ENCODE measurements at places on chromosomes 11 and 22.

DNA sequence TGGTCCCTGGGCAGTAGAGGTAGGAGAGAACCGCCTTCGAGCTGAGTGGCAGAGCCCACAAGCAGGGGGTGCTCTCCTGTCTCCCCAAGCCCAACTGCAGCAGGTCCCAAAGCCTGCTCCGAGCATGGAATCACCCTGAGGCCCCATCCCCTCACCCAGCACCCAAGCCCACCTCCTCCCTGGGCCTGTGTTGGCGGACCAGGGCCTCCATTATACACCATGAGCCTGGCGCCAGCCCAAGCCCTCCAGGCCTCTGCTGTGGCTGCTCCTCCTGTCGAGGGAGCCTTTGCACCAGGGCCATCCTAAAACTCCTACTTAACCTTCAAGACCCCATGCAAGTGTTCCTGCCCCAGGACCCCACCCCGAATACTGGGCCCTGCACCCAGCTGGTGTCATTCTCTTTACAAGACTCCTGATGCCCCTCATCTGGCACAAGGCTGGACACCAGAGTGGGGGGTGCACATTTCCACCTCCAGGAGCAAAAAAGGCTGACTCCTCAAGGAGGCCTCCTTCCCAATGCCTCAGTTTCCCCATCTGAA lies 16.6 kb downstream of the GP1BB start:
- DNase-seq = no peak

GRCh38 chr11:45322891-45323600 lies 36.9 kb upstream of the SYT13 start:
- no peak for DNase-seq

DNA sequence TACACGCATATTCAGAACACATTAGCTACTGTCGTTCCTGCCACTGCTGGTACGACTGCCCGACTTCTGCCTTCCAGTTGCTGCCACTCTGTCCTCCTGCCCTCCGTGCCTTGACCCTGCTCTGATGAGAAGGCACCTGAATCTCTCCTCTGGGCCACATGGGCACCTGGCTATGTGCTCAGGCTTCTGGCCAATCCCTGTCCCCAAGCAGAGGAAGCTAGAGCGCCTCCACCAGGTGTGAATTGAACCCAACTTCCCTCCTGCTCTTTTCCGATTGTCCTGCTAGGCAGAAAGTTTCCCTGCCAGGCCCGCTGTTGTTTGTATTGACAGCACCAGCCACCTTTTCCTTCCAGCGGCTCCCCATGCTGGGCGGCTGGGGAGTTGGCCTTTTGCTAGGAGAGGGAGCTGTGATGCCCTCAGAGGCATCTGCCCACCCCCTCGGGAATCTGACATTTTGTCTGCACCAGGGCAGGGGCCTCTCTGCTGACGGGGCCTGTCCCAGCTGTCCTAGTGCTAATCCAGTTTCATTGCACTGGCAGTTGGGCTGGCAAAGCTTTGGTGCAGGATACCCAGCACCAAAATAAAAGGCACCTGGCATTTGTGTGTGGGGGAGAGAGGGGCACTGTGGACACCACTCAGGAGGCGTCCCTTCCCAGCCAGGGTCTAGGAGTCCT lies 118.0 kb downstream of the GRIK4 start:
- DNase-seq = no peak

- DNase-seq = no peak
These were observed 9.2 kb upstream of the MTFP1 start for GRCh38 chr22:30416403-30416802.

- no peak for DNase-seq
These were observed 188.4 kb downstream of the SOX6 start for GRCh38 chr11:16167706-16168487.

DNA sequence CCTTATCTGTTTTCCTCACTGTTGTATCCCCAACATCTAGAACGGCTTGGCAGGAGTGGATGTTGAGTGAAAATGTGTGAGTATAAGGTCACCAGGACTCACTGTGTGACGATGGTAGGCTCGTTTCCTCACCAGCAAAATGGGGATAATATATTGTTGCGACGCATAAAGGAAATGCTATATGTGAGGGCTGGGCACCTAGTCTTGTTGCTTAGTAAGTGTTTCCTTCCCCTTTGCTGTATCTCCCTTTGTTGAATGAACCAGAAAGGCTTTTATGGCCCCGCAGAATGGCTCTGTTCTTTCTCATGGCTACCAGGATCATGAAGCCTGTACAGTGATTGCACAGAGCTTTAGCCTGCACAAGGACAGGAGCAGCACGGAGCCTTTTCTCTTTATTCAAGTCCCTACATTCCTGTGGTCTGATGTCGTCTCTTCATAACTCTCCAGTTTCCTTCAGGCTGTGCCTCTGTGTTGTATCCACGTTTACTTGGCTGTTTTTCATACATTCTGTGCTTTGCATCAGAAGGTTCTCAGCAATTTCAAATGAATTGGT lies 5.4 kb downstream of the TNRC6B start:
- no peak for DNase-seq

GRCh38 chr11:26896719-26897118 lies 97.2 kb upstream of the FIBIN start:
- no peak for DNase-seq

GRCh38 chr11:8777907-8778767 lies 95.5 kb downstream of the RPL27A start:
- peak; percentile 11 for DNase-seq

DNA sequence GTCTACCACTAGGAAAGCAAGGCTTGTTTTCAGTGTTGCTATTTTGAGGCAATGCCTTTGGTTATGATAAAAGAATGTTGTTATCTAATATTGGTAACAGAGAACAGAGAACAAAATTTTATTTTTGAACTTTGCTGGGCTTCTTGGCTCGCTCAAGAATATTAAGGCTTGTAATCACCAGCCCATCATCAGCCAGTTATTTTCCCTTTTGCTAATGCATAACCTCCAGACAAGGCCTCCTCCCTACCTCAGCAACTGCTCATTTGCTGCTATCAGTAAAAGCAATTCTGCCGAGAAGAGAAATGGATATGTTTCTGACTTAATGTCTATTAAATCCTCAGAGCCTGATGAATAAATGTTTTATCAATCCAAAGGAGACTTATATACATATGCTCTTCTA lies 8.9 kb downstream of the MTMR2 start:
- no peak for DNase-seq

GRCh38 chr11:31844351-31844750 lies 33.2 kb upstream of the PAX6 start:
- no peak for DNase-seq

GRCh38 chr11:111736621-111737443 lies 29.4 kb downstream of the PPP2R1B start:
- no peak for DNase-seq

- no peak for DNase-seq
These were observed 887.2 kb downstream of the BRD1 start for GRCh38 chr22:48940266-48941032.

DNA sequence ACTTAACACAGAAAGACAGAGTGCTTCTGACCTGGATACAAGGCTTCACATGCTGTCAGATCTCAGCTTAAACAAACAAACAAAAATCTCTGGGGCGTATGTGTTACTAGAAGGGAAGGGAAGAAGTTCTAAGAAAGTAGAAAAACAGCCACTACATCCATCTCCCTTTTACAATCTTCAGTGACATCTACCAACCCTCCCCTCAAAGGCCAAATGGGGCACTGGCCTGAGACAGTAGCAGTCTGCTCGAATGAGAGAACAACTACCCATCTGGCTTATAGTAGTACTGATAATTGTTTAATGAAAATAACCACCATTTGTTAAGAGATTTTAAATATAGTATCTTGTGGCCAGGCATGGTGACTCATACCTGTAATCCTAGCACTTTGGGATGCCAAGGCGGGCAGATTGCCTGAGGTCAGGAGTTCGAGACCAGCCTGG lies 29.4 kb downstream of the CCDC83 start:
- no peak for DNase-seq

GRCh38 chr11:13140873-13141655 lies 131.9 kb downstream of the RASSF10 start:
- DNase-seq = no peak

GRCh38 chr11:69912911-69913451 lies 93.8 kb upstream of the FGF3 start:
- no peak for DNase-seq

- DNase-seq = no peak
These were observed 1017.0 kb downstream of the TBC1D22A start for GRCh38 chr22:47779474-47779873.

DNA sequence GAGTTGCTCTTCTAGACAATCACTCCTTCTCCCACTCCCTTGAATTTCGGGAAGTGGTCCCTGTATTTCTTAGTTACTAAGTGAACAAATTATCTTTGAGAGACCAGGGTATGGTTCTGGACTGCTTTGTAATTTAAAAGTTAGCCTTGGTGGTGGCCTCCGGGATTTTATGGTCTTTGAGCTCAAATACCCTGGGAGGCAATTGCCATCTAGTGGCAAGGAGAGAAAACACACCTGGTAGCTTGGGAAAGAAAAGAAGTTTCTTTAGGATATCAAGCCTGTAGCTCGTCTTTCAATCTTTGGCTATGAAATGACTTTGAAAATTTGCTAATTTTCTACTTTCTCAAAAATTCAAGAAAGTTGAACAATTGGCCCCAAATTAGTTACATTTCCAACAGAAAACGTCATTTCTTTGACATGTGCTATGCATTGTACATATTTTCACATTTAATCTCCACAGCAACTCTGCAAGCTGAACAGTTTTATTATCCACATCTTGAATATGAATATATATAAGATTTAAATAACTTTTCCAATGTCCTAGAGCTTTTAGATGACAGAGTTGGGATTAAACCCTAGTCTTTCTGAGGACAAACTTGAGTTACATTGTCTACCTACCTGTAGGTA lies 39.1 kb downstream of the MMP27 start:
- peak; percentile 30 for DNase-seq

DNA sequence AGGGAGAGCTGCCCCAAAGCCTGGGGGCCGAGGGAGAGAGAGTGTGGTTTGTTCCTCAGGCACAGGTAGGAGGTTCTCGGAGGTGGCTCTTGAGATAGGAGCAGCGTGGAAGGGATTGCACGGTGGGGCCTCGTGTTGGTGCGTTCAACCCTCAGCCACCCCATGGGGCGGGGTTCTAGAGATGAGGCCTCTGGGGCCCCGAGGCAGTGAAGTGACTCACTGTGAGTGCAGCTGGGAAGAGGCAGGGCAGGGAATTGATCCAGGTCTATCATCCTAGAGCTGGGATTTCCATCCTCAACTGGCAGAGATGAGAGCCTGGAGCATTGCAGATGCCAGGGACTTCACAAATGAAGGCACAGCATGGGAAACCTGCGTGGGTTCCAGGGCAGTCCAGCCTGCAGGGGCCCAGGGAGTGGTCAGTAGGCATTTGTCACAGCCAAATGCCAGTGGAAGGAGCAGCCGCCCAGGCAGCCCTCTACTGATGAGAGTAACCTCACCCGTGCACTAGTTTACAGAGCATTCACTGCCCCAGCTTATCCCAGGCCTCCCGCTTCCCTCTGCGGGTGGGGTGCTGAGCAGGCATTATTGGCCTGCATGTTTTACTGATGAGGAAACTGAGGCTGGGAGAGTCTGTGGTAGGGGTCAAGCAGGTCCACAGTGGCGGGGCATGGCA lies 5.1 kb upstream of the SMARCB1 start:
- no peak for DNase-seq

GRCh38 chr11:121429556-121429955 lies 22.6 kb upstream of the SORL1 start:
- no peak for DNase-seq

DNA sequence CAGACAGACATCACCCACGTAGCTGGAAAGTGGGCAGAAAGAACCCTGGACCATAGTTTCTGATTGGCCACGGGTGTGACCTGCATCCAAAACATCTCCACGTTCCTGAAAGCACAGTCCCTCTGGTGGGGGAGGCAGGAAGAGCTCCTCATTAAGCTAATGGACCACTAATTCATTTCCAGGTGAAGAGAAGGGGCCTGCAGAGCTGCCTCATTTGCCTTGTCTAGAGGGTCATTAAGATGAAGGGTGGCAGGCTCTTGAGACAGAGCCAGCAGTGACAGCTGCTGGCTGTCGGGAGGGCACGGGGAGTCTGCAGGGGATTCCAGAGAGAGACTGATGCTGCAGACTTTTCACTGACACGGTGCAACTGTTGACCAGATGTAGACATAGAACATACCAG lies 149.6 kb upstream of the OPCML start:
- DNase-seq = no peak

DNA sequence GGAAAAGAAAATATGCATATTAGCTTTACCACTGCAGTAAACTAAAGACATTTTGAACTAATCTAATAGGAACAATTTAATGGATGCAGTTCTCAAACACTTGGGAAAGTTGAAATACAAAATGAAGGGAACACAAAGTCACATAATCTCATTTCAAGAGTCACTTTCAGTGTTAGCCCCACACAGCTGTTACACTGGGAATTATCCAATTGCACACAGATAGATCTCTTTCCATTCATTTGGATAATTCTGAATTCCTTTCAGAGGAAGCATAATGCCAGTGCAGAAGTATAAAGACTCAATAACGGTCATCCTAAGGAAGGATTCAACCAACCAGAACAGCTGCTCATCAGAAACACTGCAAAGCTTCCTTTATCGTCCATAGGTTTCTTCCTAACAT lies 173.3 kb downstream of the GRIA4 start:
- no peak for DNase-seq

DNA sequence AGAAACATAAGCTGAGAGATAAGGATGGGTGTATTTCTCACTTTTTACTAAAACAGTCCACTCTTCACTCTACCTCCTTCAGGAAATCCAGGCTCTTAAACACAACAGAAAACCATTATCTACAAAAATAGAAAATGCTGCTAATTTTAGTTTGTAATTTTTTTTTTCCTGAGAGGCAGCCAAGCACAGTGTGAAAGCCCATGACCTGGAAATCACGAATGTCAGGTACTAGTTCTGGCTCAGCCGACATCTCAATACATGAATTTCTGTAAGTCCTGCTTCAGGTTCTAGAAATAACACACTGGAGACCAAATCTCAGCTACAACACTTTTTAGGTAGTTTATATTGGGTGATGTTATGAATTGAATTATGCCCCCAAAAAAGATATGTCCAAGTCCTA lies 308.9 kb downstream of the KCNA4 start:
- DNase-seq = no peak

- DNase-seq = no peak
These were observed 94.9 kb downstream of the AMBRA1 start for GRCh38 chr11:46498968-46499367.

- DNase-seq = no peak
These were observed 54.6 kb downstream of the RPUSD4 start for GRCh38 chr11:126156814-126157213.

DNA sequence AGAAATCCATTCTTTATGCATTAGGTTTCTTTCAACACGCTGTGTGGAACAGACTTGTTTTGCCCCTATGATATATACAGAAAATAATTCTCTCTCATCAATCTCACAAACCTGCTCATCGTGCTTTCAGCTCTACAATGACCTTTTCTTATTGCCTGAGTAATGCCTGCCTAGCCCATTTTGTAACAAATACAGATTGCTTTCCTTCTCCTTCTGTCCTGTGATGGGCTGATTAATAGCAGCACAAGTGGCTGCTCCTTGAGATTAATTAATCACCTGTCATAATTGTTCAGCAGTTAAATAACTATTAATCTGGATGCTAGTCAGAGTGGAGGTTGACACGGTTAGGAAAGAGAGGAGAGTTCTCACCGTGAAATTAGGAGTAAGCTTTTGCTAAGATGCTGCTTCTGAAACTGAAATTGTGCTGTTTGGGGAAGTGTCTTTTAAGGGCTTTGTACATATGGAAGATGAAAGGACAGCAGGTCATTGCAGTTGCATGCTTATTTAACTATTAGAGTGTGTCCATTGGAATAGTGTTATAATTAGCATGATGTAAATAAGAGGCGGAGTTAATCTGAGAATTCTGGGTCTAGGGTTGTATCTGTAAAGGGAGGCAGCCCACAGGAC lies 1430.5 kb downstream of the FAM181B start:
- no peak for DNase-seq

- no peak for DNase-seq
These were observed 166.7 kb downstream of the ST3GAL4 start for GRCh38 chr11:126522152-126522551.

GRCh38 chr22:17130199-17130598 lies 9.0 kb upstream of the TMEM121B start:
- no peak for DNase-seq

All from neuronal stem cell (in vitro differentiated cells).